ENCODE measurements at places on chromosomes 13 and 19. TPM values are rescaled to one million over a fixed set of nuclear protein-coding genes. Genes with fewer than 3 reads are reported as not detected.

DNA sequence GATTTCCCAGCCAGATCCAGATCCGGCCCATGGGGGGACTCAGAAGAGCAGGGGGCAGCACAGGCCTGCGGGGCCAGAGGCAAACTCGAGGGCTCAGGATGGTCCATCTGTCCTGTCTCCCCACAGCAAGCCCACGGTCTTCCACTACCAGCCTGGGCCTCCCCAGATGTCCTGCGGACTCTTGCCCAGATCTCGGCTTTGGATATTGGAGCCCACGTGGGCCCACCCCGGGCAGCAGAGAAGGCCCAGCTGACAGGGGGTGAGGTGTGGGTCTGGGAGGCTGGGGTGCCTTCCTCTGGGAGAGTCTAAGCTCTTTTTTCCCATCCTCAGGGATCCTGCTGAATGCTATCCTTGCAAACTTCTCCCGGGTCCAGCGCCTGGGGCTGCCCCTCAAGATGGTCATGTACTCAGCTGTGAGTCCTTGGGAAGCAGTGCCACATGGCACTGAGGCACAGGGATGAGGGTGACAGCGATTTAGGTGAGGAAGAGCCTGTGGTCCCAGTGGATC, 3.4 kb downstream of the ACP4 start:
- peaks cover 42% of the 10 kb centered on the region for H3K36me3 ChIP-seq
- H3K4me3 ChIP-seq: no peak overlapping the region
- no peaks in the 10 kb centered on the region for H3K27me3 ChIP-seq
- no peaks in the 10 kb centered on the region for H3K4me1 ChIP-seq
- no peak for DNase-seq

DNA sequence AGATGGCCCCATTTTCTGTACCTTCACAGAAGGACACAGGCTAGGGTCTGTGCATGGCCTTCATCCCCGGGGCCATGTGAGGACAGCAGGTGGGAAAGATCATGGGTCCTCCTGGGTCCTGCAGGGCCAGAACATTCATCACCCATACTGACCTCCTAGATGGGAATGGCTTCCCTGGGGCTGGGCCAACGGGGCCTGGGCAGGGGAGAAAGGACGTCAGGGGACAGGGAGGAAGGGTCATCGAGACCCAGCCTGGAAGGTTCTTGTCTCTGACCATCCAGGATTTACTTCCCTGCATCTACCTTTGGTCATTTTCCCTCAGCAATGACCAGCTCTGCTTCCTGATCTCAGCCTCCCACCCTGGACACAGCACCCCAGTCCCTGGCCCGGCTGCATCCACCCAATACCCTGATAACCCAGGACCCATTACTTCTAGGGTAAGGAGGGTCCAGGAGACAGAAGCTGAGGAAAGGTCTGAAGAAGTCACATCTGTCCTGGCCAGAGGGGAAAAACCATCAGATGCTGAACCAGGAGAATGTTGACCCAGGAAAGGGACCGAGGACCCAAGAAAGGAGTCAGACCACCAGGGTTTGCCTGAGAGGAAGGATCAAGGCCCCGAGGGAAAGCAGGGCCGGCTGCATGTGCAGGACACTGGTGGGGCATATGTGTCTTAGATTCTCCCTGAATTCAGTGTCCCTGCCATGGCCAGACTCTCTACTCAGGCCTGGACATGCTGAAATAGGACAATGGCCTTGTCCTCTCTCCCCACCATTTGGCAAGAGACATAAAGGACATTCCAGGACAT, 7.0 kb upstream of the CEACAM7 start:
- H3K27me3 ChIP-seq: peaks cover 55% of the 10 kb centered on the region
- H3K4me1 ChIP-seq: no peaks in the 10 kb centered on the region
- H3K36me3 ChIP-seq: no peaks in the 10 kb centered on the region
- DNase-seq: no peak

Gene PGLYRP2
- total RNA-seq: not detected

Gene SELENOV
- not detected for total RNA-seq

Gene POU2F2
- total RNA-seq: 0.70 TPM

Data from MCF 10A (cell line).